ENCODE measurements at places on chromosomes 4 and X.

GRCh38 chr4:105708181-105709080, at the start of the genes GSTCD and INTS12:
Gene GSTCD (plus strand): TSS chr4:105708784. CDS start chr4:105717614, 8,830 bp downstream.
Gene INTS12 (minus strand): TSS chr4:105708689. CDS start chr4:105700005, 8,684 bp downstream.
- peak; percentile 83 for DNase-seq

- no peak for DNase-seq
These were observed 373 bp downstream of the ELOVL6 start for GRCh38 chr4:110198049-110198434.

DNA sequence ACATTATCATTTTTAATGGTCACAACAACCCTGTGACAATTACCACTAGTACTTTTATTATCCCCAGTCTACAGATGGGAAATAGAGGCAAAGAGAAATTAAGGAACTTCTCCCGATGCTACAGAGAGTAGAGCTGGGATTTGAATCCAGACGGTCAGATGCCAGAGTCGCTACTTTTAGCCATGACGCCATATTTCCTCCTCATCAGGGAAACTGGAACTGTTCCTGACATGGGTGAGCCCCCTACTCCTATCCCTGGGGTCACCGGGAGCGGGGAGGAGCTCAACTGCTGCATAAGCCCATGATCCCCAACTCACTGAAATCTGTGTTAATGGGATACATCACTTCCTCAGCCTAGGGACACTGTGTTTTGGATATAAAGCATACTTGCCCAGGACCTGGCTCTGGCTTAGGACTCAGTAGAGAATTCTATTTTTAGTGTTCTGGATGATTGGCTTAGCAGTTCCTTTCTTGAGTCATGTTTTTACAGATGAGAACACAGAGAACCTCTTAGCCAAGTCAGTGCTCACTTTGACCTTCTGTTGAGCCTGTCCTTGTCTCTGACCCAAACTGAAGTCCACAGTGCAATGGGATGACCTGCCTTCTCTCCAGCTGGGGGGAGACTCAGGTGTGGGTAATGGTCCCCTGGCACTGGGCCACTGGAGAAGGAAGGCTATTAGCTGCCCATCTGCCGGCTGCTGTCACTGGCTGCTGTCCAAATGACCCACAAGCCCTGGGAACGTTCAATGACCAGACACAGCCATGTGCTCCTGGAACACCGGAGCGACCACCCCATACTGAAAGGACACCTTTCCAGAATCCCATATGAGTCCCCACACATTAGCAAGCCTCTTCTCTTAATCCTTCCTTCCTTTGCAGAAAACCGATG, 90.8 kb upstream of the SHISA3 start:
- DNase-seq = no peak

DNA sequence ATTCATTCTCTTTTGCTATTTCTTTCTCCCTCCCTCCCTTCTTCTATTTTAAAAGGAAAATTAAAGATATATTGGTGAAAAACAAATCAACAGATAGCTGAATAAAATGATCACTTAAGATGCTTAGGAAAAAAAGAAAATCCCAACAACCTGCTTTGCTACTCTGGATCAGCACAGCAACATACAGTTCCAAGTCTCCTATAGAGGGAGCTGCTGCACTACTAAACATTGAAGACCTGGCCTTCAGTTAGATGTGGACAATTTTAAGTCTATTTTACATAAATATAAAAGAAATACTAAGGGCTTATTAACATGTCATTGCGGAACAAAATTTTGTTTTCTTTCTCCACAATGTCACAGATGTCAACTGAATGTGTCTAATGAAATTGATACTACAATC, 226.4 kb downstream of the MAGEB5 start:
- no peak for DNase-seq

DNA sequence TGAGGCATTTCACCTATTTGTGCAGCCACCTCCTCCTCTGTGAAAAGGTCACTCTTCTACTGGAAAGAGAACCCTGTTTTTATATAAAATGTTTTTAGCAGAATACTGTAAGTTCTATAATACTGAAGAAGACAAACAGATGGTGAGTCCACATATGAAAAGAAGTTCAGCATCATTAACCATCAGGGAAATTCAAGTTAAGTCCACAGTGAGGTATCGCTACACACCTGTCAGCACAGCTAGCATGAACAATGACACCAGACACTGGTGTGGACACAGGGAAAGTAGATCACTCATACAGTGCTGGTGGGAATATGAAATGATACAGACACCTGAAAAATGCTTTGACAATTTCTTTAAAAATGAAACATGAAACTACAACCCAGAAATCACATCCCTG, 133.0 kb downstream of the MAD2L1 start:
- no peak for DNase-seq

GRCh38 chr4:74423104-74423503, 21.8 kb upstream of the AREG start:
- no peak for DNase-seq

DNA sequence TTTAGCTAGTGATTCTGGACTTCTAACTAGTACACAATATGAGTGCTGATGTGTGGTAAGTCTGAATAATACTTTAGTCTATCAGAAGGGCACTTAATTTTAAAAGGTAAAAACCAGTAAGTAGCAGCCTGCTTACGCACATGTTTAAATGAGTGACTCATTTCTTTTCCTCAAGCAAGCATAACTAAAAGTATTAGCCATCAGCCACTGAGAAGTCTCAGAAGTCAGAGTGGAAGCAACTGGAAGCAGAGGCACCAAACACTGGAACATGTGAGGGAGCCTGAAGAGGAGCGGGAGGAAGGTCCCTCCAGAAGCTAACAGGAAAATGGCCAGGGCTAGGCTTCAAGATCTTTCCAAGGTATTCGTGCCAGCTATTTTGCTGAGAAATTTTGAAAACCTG, 257.7 kb downstream of the RAPGEF2 start:
- DNase-seq = no peak

- no peak for DNase-seq
These were observed 73.8 kb downstream of the VEGFC start for GRCh38 chr4:176718881-176719280.

DNA sequence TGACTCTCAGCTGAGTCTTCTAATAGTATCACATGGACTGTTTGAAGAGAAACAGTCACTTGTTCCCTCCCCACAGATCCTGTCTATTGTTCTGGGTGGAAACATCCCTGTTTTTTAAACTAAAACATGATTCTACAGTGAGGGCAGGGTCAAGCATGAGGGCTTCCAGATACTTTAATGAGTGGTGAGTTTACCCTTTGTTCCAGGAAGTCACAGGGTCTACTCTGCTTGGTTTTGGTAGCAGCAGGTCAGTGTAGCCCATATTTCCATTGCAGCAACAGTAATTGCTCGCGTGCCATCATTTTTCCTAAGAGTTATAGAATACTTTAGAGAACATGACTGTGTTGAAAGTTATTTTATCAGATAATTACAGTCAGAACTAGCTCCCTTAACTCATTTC, 87.4 kb downstream of the ZNF732 start:
- no peak for DNase-seq

DNA sequence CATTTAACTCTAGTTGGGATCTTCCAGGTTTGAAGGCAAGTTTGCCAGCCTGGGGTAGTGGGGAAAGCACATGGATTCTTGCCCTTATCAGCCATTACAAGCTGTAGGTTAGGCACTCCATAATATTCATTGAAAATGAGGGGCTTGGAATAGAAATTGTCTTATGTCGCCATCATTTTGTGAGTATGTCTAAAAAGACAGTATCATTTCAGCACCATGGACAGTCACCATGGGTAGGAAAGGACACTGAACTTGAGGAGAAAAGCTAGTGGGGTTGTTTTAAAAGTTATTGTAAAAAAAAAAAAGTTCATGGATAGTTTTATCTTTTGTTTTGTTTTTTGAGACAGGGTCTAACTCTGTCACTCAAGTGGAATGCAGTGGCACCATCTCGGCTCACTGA, 356.1 kb downstream of the HNRNPD start:
- no peak for DNase-seq

GRCh38 chr4:151319490-151319889, 5.9 kb downstream of the SH3D19 start:
- DNase-seq = no peak

GRCh38 chrX:147749308-147749707, 162.4 kb upstream of the FMR1 start:
- no peak for DNase-seq

GRCh38 chrX:154800478-154801210, 4.6 kb downstream of the MPP1 start:
- no peak for DNase-seq

- no peak for DNase-seq
These were observed 24.8 kb upstream of the FAM193A start for GRCh38 chr4:2511645-2512131.

GRCh38 chr4:3251691-3252479, 2.9 kb downstream of the MSANTD1 start:
- DNase-seq = no peak

DNA sequence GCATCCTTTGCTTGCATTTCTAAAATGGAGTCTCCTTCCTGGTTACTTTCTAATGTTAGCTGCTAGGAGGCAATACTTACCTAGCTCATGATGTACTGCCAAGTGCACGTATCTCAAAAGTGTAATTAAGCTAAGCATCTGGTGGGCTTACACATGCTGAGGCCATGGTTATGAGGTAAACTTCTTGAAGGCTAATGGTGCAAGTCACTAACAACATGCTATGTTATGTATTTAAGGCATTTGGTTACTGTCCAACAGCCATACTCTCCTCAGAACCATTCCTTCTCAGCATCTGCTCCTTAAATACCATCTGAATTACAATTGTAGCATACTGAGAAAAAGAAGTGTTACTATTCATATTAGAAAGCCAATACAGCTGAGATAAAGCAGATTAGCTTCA, 318.6 kb upstream of the BMP3 start:
- DNase-seq = no peak

GRCh38 chr4:42633605-42634388, 23.1 kb downstream of the ATP8A1 start:
- DNase-seq = no peak

- no peak for DNase-seq
These were observed 14.4 kb downstream of the MCUB start for GRCh38 chr4:109574443-109574850.

DNA sequence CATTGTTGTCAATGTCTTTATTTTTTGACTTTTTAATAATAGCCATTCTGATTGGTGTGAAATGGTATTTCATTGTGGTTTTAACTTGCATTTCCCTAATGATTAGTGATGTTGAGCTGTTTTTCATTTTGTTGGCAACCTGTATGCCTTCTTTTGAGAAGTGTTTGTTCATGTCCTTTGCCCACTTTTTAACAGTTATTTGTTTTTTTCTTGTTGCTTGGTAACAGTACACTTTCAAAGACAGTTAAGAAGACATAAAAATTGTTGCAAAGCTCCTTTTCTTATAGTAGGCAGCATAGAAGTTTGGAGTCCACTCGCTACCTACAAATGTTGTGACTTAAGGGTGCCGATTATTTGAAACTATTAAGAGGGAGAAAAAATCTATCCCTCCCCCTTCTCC, 48.7 kb upstream of the SLC7A11 start:
- no peak for DNase-seq

GRCh38 chr4:15340902-15341732, 86.7 kb upstream of the C1QTNF7 start:
- DNase-seq = no peak

GRCh38 chrX:16916561-16916960, 29.9 kb upstream of the REPS2 start:
- DNase-seq = no peak

- no peak for DNase-seq
These were observed 101.3 kb downstream of the LARP1B start for GRCh38 chr4:128162434-128162833.

- no peak for DNase-seq
These were observed 38.2 kb upstream of the MAMLD1 start for GRCh38 chrX:150324919-150325318.

- no peak for DNase-seq
These were observed 12.6 kb upstream of the NKX6-1 start for GRCh38 chr4:84511703-84512102.

DNA sequence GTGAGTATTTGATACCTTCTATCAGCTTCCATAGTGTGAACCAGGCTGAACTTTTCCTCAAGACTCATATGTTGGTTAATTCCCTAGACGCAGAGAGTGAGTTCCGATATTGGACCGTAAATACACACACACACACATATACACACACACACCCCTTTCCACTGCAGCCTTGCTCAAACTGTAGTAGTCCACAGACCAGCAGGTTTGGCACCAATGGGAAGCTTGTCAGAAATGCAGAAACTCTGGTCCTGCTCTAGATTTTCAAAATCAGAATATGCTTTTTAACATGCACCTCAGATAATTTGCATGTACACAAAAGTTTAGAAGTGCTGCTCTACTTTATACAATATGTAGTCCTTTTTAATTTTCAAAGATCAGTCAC, 27.6 kb upstream of the ZNF280C start:
- DNase-seq = no peak

GRCh38 chrX:77527233-77528001, 80.2 kb downstream of the FGF16 start:
- DNase-seq = no peak

DNA sequence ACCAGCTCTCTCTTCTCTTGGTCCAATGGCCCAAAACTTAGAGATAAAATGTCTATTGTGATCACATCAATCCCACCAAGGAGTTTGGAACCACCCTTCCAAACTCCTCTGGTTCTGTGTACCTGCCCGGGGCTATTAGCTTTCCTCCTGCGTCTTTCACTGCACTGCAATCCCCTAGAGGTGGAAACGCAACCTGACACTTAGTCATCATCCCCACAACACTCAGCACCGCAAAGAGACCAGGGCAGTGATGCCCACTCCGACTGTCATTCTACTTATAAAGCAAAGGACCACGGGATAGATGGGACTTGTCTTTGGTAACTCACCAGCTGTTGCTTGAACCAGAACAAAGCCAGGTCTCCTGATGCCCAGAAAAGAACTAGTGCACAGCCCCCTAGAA, 22.0 kb downstream of the AFAP1 start:
- DNase-seq = no peak

DNA sequence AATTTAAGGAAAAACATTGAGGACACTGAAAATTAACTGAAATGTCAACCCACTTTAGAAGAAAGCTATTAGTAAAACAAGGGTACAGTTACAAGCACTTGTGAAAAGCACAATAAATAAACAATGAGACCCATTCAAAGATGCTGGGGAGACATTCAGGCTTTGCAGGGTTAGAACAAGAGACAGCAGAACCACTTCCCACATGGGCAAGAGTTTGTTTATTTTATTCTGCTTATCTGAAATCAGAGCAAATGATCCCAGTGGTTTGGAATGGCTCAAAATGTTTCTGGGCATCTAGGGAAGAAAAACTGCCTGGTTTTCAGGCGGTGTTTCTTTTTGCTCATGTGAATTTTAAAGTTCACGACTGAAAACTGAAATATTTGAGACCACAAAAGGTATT, 42.4 kb downstream of the PPP3CA start:
- DNase-seq = no peak

DNA sequence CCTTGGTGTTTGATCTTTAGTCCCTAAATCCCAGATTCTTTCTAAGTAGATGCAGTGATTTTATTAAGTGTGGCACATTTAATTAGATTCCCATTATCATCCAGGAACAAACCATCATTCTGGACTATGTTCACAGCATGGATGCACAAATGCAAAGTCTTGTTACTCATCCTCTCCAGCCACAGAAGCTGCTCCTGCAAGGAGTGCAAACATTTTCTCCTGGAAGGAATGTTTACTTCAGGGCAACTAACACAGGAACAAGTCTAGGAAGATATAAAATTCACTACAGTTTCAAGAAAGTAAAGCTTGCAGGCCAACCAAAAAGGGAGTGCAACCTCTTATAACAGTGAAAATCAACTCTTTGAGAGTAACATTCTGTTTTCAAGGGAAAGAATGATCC, 106.0 kb downstream of the IQCM start:
- DNase-seq = no peak

- DNase-seq = no peak
These were observed 6.8 kb upstream of the ANAPC4 start for GRCh38 chr4:25370242-25370641.

Measured in stimulated activated CD4-positive, alpha-beta T cell treated with anti-CD3 and anti-CD28 coated beads, Interleukin-12 subunit alpha, Interleukin-12 subunit beta, amount 100 ng/mL, for 4 hours (primary cell).